ENCODE measurements at places on chromosomes 11 and 22.

- peak; percentile 47 for DNase-seq
These were observed 428 bp downstream of the CDKN1C start for GRCh38 chr11:2885017-2885677.

DNA sequence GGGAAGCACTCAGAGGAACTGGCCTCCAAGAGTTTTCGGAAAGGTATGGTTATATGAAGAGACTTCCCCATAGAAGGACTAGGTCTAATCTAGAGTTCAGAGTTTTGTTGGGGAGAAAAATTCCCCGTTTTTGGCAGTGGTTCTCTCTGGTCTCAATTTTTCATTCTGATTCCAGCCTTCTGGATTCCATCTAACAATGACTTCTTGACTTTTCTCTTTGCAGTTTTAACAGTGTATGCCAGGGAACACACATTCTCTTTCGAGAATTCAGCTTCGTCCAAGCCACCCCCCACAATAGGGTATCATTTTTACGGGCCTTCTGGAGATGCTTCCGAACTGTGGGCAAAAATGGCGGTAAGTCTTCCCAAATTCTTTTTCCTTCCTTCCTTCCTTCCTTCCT, 115.6 kb downstream of the CSTPP1 start:
- no peak for DNase-seq

GRCh38 chr11:126465573-126466188, 110.2 kb downstream of the ST3GAL4 start:
- DNase-seq: peak; percentile 45

GRCh38 chr11:61728940-61729219, 23.6 kb upstream of the MYRF start:
- no peak for DNase-seq

- DNase-seq: no peak
These were observed 290.5 kb upstream of the SORL1-AS1 start for GRCh38 chr11:121743285-121743684.

DNA sequence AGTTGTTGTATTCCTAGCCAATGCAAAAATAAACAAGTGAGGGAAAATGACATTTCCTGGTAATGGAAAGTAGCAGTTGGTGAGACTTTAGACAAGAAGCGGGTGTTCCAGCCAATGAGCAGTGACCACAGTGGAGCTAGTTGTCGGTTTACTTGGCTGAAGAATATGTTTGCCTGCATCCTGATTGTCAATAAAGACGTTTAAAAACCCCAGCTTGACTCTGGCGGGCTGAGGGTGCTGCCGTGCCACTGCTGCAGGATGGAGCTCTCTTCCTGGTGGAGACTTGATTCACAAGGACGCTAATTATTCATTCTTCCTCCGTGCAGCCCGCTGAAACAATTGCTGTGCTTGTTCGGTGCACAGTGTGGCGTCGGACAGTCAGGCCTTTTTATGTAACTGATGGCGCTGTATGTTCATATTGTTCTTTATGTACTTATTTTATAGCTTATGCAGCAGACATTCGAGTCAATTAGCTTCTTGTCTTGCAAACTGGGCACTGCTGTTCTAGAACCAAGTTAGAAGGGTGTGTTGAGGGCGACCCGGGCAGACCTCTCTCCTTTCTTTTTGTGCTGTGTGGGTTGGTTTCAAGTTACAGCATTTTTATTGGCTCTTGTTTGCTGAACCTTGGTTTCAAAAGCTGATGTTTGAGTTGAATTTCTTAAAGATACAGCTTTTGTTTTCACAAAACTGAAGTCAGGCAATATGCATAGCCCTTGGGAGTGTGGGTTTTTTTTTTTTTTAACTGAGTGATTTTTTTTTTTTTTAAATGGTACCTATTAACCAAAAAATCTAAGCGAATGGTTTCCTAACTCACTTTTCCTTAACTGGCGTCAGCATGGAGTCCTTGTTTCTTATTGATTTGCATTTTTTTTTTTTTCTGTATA, 153.9 kb downstream of the TEAD1 start:
- peak; percentile 61 for DNase-seq

DNA sequence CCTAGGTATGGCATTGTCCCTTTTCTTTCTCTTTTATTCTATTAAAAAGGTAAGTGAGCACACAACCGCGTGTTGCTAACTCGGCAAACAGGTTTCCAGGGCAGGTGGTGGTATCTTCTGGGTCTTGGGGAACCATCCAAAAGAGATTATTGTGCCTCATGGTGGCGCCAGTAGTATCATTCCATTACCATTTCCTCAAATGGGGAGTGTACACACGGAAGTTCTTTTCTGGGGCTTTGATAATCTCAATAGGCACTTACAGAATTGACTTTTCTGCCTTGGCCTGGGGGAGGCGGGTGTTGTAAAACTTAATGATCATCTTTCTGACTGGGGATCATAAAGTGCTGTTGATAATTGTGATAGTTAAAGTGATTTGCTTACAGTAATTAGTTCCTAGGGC, 234.1 kb downstream of the KIRREL3 start:
- DNase-seq: peak; percentile 13

- DNase-seq: no peak
These were observed 28.6 kb upstream of the YPEL1 start for GRCh38 chr22:21764038-21764804.

GRCh38 chr11:69004411-69005182, 8.4 kb downstream of the MRGPRF start:
- DNase-seq: no peak

- DNase-seq: no peak
These were observed 51.3 kb upstream of the NNMT start for GRCh38 chr11:114244726-114245394.

GRCh38 chr11:122772945-122773344, 65.4 kb upstream of the CRTAM start:
- no peak for DNase-seq

- DNase-seq: peak; percentile 88
These were observed 9.7 kb upstream of the LRP5 start for GRCh38 chr11:68302670-68303069.

DNA sequence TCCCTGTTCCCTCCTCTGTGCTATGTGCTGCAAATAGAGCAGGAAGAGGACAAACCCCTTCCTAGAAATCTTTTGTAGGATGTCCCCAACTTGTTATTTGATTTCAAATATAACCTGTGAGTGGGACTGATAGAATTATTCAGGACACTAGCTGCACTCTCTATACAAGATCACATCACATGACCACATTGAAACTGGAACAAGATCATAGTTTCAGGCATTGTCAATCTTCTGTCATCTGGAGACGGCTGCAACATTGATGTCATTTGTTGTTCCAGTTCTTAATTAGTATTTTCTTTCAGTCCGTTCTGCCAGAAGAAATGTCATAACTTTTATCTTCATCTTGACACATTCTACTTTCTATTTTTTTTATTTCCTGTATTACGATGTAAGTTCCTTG, 89.3 kb downstream of the GRIA4 start:
- no peak for DNase-seq

- peak; percentile 84 for DNase-seq
These were observed 27.2 kb downstream of the PHLDB1 start for GRCh38 chr11:118634431-118635236.

- no peak for DNase-seq
These were observed 68.2 kb downstream of the FBXO7 start for GRCh38 chr22:32542677-32543357.

DNA sequence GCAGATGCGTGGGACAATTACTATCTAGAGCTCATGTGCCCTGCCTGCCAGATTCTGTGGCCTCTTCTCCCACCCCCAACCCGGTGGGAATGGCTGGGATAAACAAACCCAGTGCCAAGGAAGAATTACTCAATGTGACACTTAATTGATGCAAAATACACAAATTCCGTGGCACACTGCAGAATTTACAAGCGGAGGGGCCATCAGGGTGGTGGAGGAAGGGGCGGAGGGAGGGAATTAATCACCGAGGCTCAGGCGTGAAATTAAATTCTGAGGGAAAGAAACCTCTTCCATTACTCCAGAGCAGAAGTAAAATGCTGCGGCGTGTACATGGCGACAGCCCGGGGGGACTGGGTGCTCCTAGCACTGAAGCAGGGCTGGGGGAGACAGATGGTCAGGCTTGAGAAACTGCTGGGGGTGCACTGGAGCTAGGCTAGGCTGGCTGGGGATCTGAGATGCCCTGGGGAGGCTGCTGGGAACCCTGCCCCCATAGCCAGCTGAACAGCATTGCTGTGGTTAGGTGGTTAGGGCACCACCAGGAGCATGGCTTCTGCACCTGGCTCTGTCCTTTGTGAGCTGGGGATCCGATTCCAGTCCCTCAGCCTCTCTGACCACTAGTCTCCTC, 200.6 kb downstream of the CEP164 start:
- no peak for DNase-seq

GRCh38 chr11:61650781-61651571, 29.2 kb upstream of the DAGLA start:
- peak; percentile 67 for DNase-seq

DNA sequence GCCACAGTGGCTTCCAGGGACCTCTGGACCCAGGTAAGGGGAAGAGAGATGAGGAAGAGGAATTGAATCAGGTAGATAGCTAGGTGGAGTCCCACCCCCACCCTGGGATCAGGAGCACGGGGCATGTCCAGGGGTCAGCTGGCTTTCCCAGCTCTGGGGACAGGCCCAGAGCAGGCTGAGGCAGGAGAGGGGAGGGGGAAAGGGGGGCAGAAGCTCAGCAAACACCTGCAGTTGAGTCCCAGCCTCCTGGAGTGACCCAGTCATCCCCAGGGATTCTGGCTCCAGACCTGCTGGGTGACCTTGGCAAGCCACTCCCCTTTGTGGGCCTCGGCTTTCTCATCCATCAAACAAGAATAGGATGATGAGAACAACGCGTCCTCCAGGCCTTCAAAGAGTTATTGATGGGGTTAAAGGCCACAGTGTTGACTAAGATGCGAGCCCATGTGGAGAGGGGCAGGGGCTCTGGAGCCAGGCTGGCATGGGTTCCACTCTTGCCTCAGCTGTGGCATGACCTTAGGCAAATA, 16.0 kb downstream of the STARD10 start:
- peak; percentile 64 for DNase-seq

DNA sequence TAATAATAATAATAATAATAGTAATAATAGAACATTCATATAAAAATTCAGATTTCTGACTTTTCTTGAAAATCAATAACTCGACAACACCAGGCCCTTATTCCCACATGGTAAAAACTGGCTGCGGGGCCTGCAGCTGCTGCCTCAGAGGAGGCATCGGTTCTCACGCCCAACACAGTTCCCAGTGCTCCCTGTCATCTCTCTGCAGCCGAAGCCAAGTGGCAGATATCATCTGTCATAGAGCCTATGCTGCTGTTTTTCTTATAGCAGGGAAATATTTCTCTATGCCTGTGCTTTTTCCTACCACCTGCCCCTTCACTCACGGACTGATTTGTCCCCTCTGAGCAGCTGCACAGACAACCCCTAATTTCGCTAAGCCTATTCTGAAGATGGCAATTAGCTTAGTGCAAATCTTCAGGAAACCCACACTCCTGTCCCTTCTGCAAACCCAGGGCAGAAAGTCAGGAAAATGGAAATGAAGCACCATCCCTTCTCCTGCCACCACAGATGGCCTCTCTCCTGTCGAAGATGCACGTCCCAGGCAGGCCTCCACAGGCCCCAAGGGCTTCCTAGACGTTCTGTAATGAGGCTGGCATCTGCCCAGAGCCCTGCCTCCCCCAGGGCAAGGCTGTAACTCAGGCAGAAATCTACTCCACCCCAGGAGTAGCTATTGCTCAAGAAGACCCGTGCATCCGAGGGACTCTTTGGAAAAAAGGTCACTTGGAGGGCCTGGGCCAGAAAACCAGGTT, 66.7 kb downstream of the SYN3 start:
- no peak for DNase-seq

- no peak for DNase-seq
These were observed 19.3 kb upstream of the TMEM9B start for GRCh38 chr11:8983552-8983951.

GRCh38 chr22:36860821-36861659, at the start of gene NCF4:
Gene NCF4 (plus strand): TSS chr22:36861006. CDS start chr22:36861172, 166 bp downstream.
- DNase-seq: peak; percentile 85

- no peak for DNase-seq
These were observed 41.5 kb downstream of the CADM1 start for GRCh38 chr11:115462757-115463156.

DNA sequence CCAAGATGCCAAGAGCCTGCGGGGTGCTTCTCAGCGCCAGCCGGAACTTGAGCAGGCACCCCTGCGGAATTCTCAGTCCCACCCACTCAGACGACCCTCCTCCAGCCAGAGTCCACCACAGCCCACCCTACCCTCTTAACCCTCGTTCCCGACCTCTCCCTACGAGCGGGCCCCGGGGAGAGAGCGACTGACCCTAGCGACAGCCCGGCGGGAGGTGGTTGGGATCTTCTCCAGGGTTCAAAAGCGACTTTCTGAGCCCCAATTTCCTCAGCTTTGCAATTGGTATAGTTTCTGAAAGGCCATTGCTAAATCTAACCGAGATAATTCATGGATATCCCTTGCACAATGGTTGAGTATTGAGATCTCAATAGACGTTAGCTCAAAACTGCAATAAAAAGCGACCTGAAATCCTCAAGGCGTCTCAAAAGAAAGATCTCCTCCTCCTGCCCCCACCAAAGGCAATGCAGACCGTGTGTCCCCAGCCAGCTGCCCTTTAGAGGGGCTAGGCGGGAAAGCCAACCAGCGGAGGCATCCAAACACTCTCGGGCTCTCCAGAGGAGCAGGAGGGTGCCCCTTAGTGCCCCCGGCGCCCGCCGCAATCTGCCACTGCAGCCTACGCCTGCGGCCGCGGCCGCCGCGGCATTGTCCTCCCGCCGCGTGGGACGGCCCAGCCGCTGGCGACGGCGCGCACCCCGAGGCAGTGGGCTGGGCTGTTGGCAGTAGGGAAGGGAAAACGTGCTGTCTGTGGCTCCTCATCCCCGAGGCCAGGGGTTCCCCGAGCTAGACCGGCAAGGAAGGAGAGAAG, 1.5 kb upstream of the SLC6A5 start:
- DNase-seq: no peak

DNA sequence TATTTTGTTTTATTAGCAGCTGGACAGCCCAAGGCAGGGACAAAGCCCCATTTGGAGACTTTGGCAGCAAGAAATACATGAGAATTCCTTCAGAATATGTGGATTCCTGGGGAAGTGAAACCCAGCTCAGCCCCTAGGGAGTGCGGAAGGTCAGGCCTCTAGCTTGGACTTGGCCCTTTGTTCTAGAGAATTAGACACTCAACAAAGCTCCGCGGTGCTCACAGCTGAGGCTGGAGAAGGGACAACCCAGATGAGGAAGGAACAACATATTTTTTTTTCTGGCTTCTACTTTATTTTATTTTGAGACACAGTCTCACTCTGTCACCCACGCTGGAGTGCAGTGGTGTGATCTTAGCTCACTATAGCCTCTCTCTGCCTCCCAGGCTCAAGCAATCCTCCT, 44.7 kb upstream of the SEPTIN5 start:
- DNase-seq: no peak

GRCh38 chr11:30586251-30587144, at the start of gene MPPED2:
Gene MPPED2 (minus strand): TSS chr11:30586353. CDS start chr11:30580373, 5,980 bp downstream.
- DNase-seq: peak; percentile 31

GRCh38 chr11:64224151-64224890, 1.7 kb downstream of the TRPT1 start:
- no peak for DNase-seq
